Fibroblast of skin of abdomen (primary cell): ENCODE measurements at places on chromosomes 3 and 15.

GRCh38 chr3:191362524-191363090 is 32.3 kb upstream of the UTS2B start:
- DNase-seq, result no peak

DNA sequence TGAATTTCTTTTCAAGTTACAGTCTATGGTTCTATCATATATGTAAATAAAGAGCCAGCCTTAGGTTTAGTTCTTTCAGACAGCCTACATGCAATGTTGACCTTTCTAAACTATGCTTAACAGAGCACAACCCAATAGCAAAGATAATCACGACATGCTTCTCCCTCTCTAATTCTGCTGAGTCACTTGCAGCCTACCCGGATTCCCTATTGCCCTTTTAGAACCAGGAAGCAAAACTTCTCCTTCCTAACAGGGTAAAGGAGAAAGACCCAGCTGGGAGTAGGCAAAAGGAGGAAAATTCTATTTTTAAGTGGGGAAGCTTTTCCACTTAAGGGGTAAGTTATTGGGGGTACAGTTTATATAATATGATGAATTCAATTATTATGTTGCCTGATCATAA is 79.3 kb downstream of the SLC7A14 start:
- peak; percentile 52 for DNase-seq

GRCh38 chr3:72964633-72965032 is 32.0 kb upstream of the PPP4R2 start:
- no peak for DNase-seq

GRCh38 chr15:76108021-76108723 is 48.4 kb downstream of the TMEM266 start:
- no peak for DNase-seq

GRCh38 chr15:24734396-24734795 is 58.8 kb downstream of the NPAP1 start:
- DNase-seq, result no peak

GRCh38 chr3:114609973-114610630 is 316.3 kb downstream of the TIGIT start:
- DNase-seq, result no peak

GRCh38 chr15:100686725-100687473 is 84.5 kb downstream of the ASB7 start:
- peak; percentile 92 for DNase-seq

DNA sequence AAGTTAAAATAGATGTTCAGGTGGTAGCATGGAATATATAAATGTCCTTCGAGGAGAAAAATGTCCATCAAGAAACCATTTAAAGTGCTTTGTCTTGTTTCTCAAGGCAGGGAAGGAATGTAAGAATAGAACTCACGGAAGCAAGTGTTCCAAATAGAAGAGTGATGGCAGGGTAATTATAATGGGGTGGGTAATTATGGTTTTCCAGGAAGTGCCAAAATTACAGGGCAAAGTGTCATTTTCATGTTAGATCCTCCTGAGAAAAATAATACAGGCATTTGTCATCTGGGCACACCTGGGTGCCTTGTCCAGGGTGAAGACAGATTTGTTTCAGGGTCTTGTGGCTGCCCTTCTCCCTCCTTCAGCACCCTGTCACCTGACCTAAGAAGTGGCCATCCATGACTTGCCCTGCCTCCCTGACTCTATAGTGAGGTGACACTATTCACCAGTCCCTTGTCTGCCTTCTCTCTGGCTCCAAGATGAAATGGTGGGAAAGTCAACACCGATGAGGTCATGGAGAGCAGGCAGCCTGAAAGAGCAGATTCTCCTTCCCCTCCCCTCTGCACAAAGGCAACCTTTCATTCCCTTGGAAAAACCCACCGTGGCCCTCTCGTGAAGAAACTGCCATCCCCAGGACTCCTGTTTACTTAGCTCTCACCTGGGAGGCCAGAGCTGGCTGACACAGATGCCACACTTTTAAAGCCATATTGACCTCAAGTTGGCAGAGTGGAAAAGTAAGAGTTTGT is 45.1 kb upstream of the AMOTL2 start:
- DNase-seq, result no peak

DNA sequence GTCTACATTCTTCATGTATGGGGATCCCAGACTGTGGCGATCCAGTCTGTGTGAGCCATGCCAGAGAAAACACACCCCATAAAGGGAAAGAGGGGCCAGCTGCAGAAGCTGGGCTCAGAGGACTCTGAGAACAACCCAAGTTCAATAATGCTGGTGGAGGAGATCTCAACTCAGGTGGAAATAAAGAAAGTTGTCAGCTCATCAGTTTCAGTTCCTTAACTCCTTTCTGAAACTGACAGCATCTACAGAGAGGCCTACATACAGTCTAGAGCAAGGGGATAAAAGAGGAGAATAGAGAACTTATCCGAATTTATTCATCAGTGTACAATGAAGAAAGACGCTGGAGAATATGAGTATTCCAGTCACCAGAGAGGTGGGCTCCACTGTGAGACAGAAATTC is 77.0 kb downstream of the NTRK3 start:
- no peak for DNase-seq

DNA sequence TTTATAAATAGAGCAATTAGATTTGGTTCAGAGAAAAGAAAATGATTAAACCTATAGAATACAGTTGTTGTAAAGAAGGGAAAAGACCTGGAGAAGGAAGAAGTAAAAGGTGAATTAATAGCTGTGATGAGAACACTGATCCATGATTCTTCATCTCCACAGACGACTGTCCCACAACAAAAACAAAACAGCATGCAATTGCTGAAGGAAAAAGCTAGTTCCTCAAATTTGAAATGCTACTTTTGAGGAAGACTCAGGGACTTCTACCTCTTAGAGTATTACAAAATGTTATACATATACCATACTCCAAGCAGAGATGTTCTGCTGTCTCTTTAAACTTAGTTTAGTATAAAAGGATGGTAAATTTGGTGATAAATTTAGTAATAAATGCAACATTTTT is 21.5 kb downstream of the ALCAM start:
- DNase-seq, result no peak

- DNase-seq, result peak; percentile 91
These were observed 145.9 kb upstream of the GALNT15 start for GRCh38 chr3:16028604-16029003.

DNA sequence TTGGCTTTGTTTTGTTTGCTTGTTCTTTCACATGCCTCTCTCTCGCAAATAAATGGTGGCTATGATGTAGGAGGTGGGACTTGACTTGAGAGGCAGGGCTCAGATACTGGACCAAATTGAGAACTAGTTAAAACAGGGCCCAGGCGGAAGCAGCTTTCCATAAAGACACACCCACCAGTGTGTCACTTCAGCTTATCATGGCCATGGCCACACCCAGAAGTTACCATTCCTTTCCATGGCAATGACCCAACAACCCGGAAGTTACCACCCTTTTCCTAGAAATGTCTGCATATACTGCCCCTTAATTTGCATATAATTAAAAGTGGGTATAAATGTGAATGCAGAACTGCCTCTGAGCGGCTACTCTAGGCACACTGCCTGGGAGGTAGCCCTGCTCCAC is 62.6 kb upstream of the CNTN4 start:
- no peak for DNase-seq

DNA sequence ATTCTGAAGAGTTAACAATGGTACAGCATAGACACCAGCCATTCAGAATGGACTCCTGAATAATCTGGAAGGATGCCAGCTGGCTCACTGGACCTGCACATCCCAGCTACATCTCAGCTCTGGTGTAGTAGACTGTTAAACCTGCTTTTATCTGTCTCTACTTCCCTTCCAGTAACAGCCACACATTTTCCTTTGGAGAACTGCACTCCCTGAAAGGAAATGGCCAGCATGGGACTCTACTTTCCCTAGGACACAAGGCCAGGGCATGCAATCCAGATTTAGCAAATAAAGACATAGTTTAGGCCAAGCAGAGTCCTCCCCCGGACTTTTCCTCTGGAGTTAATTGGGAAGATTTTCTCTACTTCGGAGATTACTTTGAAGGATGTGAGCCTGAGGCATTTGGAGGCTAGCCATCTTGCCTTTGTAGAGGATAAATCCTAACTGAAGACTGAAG is 82.7 kb upstream of the TCF12 start:
- DNase-seq, result peak; percentile 36

DNA sequence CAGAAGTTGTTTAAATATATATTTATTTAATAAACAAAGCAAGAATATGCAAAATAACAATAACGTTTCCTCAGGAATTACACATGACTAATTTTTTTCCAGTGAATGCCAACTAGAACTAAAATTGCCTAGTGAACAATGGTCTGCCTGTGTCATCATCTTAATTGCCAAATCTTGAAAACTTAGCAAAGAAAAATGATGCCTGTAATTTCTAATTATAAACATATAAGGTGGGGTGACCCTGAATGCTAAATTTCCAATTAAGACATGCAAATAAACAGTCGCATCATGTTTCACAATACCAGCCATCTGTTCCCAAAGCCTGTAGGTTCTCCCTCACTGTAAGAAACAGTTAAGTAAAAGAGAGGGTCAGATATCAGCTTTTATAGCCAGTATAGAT is 67.6 kb upstream of the PLCL2 start:
- no peak for DNase-seq

- no peak for DNase-seq
These were observed 55.8 kb downstream of the HHLA2 start for GRCh38 chr3:108352176-108352575.

- DNase-seq, result no peak
These were observed 113.3 kb upstream of the PHLDB2 start for GRCh38 chr3:111745786-111746185.

DNA sequence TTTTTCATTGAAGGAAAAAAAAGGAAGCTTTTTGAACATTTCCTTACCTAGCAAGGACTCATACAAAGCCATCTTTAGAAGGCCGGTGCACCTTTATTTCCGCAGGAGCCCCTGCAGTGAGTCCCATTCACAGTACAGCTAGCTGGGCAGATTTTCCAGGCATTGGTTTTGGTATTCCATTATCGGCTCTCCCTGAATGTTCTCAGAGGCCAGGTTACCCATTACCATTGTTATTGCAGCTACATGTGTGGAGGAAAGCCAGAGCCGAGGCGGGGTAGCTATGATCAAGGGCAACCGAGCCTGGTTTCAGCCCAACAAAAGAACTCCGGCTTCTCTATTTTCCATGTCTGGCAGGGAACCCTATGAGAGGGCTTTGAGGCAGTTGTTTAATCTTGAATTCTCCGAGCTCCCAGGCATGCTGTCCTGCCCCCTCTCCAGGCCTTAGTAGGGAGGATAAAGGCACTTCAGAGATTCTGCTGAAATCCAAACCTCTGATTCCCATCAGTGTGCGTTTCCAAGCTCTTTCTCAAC is 100.3 kb downstream of the LRRK1 start:
- DNase-seq, result no peak

DNA sequence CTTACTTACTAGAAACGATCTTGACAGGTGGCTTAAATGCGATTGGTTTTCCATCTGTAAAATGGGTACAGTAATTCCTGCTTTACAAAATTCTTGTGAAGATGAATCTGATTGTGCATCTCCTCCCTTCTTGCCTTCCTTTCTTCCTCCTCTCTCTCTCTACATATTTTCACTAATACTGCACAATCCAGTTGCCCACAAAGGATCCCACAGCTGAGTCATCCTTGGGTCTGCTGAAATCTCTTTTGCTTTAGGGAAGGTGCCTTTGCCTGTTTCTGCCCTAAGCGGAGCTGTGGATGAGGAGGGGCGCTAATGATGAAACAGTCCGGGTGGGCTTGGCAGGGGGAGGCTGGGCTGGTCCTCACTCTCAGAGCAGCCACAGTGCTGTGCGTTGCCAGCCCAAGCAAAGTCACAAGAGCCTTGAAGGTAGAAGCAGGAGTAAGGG is 46.1 kb downstream of the AMOTL2 start:
- DNase-seq, result peak; percentile 97

GRCh38 chr3:64047787-64048186 is 24.5 kb upstream of the PSMD6 start:
- DNase-seq, result no peak

DNA sequence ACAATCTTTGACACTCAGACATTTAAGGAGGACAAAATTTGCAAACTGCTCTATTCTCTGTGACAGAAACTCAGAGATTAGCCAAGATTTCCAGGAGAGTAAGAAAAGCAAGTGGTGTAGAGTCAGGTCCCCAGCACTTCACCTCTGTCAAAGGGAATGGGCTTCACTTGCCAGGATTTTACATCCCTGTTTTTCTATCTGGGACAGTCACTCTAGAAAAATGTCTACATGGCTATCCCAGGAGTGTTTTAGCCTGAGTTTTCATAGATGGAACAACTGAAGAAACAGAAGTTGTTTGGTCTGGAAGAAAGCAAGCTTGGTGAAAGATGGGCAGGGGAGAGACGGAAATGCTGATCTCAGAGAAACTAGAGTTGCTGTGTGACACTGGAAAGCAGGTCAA is 3.0 kb downstream of the FAM219B start:
- DNase-seq, result no peak

GRCh38 chr15:74468341-74469032 is 7.5 kb upstream of the UBL7 start:
- no peak for DNase-seq

- DNase-seq, result peak; percentile 82
These were observed at the start of gene BOC for GRCh38 chr3:113211330-113212149. BOC (plus strand) TSS chr3:113211557; CDS start chr3:113249803, 38,246 bp downstream.

GRCh38 chr3:73623346-73623745 is 1.4 kb downstream of the PDZRN3 start:
- no peak for DNase-seq

- peak; percentile 7 for DNase-seq
These were observed 41.5 kb downstream of the GPD1L start for GRCh38 chr3:32147933-32148332.

DNA sequence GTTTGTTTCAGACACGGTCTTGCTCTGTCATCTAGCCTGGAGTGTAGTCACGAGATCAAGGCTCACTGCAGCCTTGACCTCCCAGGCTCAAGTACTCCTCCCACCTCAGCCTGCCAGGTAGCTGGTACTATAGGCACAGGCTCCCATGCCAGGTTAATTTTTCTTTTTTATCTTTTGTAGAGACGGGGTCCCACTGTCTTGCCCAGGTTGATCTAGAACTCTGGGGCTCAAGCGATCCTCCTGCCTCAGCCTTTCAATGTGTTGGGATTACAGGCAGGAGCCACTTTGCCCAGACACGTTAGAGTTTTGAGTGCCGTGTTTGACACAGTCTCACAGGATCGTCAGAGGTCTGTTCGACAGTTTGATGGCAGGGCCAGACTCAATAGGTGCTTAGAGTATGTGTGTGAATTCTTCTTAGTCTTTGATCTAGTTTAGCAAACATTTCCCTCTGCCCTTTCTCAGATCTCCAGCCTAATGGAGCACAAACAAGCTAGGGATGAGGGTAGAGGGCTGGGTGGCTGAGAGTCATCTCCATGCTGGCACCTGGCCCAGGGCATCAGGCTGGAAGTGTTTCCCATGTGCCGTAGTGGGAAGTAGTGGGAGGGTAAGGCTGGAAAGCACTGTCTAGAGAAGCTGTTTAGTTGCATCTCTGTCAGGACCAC is 66.1 kb upstream of the DLG1 start:
- no peak for DNase-seq

- DNase-seq, result no peak
These were observed 99.4 kb downstream of the FLNB start for GRCh38 chr3:58107597-58107996.

DNA sequence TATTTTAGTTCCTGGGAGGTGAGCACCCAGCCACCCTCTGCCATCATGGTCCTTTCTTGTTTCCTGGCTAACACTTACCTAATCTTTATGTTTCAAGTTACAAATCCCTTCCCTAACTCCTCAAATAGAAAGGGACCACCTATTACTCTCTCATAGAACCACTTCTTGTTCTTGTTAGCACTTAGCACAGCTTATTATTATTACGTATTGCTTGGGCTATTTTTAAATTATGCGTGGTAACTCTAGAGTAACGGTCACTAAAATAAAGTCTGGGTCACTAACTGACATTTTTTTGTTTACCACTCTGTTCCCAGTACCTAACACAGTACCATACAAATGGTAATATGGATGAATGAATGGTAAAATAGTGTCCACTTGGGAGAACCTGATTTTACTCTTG is 141.9 kb downstream of the LRTM1 start:
- DNase-seq, result no peak

- DNase-seq, result no peak
These were observed 81.3 kb downstream of the DGKG start for GRCh38 chr3:186280737-186281136.
